ENCODE measurements at places on chromosomes 1 and 21.
A peak's percentile ranks its signal among the peaks of the same experiment; 100 is the strongest.

DNA sequence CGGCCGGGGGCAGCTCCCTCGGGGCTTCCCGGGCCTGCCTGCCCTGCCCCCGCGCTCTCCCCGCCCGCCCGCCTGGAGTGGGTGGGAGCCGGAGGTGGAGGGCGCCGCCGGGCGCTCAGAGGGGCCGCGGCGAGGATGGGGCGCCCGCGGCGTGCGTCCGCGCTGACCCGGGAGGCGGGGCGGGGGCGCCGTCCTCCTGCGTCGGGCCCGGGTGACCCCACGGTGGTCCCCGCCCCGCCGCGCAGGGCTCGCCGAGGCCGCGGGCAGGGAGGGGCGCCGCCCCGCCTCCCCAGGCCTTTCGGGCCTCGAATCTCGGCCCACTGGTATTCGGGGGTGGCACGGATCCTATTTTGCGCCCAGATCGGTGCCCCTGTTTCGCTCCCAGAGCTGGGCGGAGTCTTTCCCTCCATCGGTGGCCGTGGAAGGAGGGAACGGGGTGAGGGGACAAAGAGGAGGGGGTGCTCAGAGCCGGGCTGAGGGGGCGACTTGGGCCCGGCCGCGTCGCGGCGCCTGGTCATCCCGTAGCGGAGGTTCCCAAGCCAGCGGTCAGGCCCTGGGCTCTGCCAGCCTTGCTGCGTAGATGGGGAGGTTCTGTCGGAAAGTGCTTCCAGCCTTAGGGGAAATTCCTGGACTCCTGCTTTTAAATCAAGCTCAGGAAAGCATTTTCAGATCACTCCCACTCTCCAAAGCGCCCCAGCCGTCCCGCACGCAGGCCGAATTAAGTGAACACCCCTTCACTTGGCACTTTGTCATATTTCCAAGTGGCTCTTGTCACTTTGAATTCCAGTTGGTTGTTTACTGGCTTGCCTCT is 545 bp downstream of the PATJ start:
- DNase-seq: no peak

DNA sequence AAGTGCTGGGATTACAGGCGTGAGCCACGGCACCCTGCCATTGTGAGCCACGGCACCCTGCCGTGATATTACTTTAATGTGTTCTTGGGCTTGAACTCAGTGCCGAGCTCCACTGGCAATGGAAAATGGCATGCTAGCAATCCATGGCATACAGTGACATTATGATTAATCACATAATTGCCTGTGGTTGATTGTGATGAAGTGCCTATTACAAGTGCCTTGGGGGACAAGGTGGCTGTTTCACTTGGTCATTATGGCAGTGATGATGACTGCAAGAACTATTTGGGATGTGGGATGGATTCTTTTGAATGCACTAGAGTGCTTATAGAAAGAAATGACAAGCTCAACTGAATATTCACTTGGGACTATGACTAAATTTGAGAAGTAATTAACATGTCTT is 22.3 kb upstream of the HPCAL4 start:
- no peak for DNase-seq

GRCh38 chr21:21631961-21632360 is 633.8 kb downstream of the NCAM2 start:
- no peak for DNase-seq

GRCh38 chr1:183992424-183992823 is 45.1 kb downstream of the COLGALT2 start:
- no peak for DNase-seq

DNA sequence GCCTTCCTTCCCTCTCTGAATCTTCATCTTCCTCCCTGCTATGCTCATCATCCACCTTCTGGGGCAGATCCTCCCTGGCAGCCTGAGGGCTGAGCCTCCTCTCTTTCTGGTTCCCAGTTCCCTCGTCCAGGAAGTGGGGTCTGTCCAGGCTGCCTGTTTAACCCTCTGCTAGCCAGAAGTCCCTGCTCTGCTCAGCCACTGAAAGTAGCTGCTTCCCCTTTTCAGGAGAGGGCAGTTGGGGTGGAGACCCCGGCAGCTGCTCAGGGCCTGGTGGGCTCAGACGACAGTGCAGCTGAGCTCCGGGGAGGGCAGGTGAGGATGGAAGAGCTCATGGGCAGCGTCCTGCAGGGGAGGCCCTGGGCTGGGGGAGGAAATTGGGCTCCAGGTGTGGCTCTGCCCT is 43.1 kb upstream of the ETV3 start:
- no peak for DNase-seq

GRCh38 chr1:78054972-78055371 is 9.2 kb downstream of the GIPC2 start:
- no peak for DNase-seq

- no peak for DNase-seq
Measured at GRCh38 chr1:92748138-92748537, 36.8 kb downstream of the EVI5 start.

GRCh38 chr21:28337315-28337714 is 655.4 kb downstream of the LTN1 start:
- no peak for DNase-seq

- peak; percentile 32 for DNase-seq
Measured at GRCh38 chr21:43864962-43865539, at the start of gene AGPAT3. TSS of gene AGPAT3 (plus strand) at chr21:43865223. CDS start at chr21:43959682, 94,459 bp downstream.

DNA sequence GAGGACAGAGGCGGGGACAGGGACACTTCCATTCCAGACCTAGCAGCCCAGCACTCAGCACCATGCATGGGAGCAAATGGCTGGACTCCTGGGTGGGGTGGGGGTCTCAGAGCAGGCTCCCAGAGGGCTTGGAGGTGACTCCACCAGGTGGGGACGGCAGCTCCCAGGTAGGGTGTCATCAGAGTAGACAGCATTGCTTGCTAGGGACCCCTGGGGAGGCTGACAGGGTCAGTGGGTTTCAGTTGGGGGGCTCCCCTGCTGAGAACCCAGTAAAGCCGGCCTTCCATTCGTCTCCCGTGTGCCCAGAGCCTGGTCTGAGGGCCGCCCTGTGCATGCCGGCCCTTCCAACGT is 4.8 kb upstream of the GJC2 start:
- DNase-seq: no peak

- no peak for DNase-seq
Measured at GRCh38 chr1:204398197-204399125, 13.2 kb downstream of the PPP1R15B start.

- no peak for DNase-seq
Measured at GRCh38 chr1:156767879-156768604, 707 bp downstream of the PRCC start.

GRCh38 chr1:61441723-61442262 is 283.1 kb downstream of the TM2D1 start:
- no peak for DNase-seq

DNA sequence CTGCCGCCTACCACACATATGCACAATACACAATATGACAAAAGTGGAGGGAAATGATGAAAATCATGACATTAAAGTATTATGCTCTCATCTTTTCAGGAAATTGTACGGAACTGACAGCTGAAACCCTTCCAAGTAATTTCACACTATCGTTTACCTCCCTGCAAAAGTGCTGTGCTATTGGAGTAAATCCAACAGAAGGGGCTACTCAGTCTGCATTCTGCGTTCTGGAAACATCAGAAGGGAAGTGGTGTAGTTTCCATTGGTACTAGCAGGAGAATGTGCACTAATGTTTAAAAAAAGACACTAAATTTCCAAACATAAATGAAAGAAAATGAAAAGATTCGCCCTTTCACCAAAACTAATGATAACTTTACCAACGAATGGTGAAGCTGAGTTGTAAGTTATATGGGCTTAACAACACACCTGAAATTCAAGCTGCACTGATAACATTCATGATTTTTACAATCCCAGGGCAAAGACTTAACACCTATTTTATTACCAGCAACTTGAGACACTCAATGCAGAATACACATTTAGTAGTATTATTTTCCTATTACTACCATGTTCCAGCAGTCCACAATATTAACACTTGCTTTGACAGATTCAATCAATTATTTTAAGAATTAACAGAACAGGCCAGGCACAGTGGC is 3.2 kb downstream of the DENND1B start:
- no peak for DNase-seq

- no peak for DNase-seq
Measured at GRCh38 chr1:33378524-33378923, 52.4 kb downstream of the PHC2 start.

GRCh38 chr1:89918794-89919155 is 76.1 kb upstream of the ZNF326 start:
- DNase-seq: no peak

DNA sequence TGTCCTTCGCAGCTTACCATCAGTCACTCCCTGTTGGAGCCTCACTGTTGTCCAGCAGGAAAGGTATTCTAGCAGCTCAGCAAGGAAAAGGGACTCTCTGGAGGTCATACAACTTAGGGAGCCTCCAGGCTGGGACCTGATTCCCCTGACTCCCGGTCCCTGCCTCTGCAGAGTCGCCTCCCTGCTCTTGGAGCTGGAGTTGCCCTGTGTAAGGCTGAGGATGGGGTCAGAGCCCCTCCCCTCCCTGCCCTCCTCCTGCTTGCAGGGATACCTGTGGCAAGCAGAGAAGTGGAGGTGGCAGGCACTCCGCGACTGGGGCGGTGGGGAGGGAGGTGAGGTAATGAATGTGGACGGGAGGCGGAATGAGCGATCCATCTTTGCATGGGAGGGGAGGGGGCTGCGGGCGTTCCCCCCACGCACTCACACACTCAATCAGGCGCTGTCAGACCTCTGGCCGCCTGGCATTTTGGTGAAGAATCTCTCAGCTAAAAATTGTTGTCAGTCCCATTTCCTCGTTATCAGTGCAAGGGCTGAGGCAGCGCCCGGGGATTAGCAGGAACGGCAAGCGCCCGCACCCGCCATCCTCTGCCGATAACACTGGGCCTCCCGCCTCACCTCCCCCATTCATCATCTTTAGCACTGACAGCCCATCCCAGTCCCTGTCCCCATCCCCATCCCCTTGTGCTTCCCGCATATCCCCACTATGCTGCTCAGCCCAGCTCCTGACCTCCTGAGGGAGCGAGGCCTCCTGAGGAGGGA is 64.3 kb downstream of the TMEM53 start:
- DNase-seq: no peak

DNA sequence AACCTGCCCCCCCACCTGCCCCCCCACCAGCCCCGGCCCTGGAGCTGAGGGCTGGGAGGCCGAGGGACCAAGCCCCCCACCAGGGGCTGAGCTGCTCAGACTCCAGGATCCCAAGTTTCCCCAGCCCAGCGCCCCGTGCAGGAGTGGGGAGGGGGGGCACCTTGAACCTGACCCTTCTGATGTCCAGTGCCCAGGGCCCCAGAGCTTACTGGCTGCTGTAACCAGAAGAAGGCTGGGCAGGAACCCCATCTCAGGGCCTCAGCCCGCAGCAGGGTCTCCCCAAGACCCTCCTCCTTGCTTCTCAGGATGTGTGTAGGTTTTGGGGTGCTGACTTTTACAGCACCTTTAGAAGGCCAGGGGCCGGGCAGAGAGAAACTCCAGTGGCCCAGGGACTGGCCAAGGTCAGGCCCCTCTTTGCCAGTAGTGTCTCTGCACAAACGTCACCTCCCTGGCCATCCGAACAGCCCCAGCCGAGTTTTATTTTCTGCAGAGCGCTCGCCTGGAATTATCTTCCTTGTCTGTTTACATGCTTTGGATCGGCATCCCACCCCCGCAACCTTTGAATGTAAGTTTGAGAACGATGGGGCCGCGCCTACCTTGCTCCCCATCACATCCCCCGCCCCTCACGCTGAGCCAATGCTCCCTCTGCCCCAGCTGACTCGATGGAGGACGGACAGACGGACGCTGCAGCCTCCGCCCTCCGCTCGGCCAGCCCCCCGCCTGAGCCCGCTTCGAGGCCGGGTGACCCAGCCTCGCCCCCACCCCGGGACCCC is 70.1 kb upstream of the CASZ1 start:
- DNase-seq: peak; percentile 30

- no peak for DNase-seq
Measured at GRCh38 chr1:177023249-177023648, 141.3 kb downstream of the ASTN1 start.

DNA sequence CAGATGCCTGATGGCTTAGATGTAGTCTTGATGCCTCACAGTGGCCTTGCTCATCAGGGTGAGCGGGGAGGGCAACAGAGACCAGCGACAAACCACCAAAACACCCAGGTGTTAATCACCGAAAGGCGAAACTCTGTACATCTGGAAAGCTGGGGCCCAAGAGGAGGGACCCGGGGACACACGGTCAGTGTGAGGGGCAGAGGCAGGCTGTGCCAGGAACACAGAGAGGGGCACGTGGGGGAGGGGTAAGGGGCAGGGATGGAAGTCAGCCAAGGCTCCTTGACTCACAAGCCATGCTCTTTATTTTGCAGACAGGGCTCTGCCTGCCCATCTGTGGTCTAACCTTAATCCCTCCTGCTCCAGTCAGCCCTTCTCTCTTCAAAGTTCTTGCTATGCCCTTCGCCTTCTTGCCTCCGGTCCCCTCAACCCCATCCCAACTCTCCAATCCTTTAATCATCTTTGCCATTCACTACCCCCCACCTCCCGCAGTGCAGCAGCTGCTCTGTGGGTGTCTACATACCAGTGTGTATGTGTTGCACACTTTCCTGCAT is 4.3 kb downstream of the MEF2D start:
- DNase-seq: no peak

DNA sequence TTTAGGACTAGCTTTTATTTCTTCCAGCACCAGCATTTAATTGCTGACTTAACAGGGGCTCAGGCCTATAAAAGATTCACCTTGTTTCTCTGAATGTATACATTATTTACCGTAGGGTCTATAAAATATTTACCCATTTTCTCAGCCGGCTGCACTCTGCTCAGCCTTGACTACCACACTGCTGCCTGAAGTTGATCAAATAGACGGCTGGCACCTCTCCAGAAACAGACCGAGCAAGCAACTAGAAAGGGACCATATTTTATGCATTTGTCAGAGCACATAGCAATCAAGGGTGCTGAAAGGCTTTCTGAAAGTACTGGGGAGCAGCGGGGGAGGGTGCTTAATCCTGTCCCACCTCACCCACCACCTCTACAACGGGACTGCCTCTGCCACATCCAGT is 64.7 kb upstream of the FGGY start:
- DNase-seq: no peak

DNA sequence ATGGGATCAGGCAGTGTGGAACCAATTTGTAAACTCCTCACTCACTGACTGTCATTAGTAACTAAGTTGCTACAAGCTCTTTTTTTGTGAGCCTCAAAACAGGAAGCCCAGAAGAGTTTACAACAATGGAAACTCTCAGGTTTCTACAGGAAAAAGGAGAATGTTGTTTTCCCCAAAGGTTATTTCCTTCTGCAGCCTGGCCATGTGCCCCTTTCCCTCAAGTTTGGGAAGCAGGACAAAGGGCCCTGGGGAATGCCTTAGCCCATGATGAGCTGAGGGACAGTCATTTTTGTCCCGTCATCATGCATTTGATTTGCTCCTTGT is 395.9 kb downstream of the KIF26B start:
- no peak for DNase-seq

- no peak for DNase-seq
Measured at GRCh38 chr1:210129759-210130158, 102.8 kb upstream of the SERTAD4 start.

- no peak for DNase-seq
Measured at GRCh38 chr1:191804311-191804710, 354.0 kb upstream of the RGS18 start.

GRCh38 chr1:209850342-209850979 is 22.7 kb downstream of the UTP25 start:
- DNase-seq: peak; percentile 25

DNA sequence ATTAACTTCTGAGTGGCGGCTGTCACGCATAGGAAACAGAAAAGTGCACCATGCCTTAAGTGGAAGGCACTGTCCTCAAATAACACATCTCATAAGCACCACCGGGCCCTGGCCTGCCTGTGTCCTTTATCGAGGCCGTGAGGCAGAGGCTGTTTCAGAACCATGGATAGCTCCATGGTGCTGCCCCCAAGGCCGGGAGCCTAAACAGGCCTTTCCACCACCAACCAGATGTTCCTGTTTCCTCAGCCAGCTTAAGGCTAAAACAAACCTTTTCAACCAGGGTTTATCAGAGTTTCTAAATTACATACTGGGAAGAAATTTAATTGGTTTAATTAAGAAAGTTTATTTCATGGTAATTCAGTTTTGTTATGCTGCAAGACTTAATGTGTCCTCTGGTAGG is 114.4 kb downstream of the DMRTA2 start:
- no peak for DNase-seq
